ENCODE measurements at places on chromosomes 12 and 14.
A peak's percentile ranks its signal among the peaks of the same experiment; 100 is the strongest.

DNA sequence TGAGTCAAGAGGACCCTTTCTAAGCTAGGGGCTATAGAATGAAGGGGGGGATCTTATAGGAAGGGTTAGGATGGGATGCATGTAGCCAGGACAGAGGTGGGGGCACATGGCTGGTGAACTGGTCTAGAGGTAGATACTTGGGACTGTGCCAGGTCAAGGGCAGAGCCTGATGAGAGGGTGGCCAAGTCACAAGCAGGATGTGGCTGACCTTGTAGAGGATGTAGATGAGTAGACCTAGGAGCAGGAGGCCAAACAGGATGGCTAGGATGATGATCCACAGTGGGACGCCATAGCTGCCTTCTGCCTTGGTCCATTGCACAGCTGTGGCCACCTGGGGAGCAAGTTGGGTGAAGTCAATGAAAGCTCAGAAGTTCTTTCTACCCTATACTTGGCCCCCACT lies 12.6 kb upstream of the ZNF385A start:
- no peak for DNase-seq

DNA sequence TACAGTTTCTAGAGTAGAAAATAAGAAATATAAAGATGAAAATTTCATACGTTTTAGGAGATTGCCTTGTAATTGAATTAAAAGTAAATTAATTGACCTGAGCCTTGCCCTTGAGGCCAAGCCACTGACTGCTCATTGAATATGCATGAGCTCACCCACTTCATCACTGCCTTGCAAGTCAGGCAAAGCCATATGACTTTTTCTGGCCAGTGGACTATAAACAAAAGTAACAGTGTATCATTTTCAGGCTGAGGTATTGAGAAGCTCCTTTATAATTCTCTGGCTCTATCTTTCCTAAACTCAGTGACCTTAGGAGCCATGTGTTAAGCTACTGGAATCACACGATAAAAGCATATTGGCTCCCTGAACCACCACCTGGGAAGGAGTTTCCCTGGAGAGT lies 369.3 kb downstream of the NUAK1 start:
- DNase-seq, result no peak

DNA sequence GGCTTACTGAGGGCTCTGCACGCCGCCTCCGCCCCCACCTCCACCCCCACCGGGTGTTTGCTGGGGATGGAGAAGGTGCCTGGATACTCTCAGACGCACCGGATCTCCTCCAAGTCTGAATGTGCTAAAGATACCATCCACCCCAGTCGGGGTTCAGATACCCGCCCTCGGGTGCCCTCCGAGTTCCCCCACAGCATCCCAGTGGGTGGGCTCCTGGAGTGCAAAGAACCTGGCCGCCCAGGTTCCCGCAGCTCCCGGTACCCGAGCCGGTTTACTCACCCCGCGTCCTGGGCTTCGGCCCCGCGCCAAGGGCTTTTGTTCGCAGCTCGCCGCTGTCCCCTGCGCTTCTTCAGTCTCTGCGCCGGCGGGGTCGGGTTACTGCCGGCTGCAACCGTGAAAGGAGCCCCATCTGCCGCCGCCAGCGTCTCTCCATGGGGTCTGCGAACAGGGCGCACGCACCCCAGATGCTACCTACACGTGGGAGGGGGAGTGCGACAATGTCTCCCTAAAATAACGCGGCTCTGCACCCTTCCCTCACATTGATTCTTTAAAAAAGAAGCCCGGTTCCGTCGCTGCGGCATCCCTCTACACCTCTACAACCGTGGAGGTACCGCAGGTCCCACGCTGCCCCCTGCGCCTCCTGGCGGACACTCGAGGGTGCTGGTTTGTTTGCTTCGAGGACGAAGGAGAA lies at the start of gene CCDC177:
Gene CCDC177, minus strand, starts transcription at position 609 of the 691 bp plus-strand sequence. CDS start 1,249 bp downstream, outside the sequence.
- peak; percentile 92 for DNase-seq

GRCh38 chr12:41897593-41897992 lies 247.1 kb downstream of the GXYLT1 start:
- DNase-seq, result no peak

- DNase-seq, result no peak
These were observed 4.1 kb upstream of the WIF1 start for GRCh38 chr12:65125247-65125646.

DNA sequence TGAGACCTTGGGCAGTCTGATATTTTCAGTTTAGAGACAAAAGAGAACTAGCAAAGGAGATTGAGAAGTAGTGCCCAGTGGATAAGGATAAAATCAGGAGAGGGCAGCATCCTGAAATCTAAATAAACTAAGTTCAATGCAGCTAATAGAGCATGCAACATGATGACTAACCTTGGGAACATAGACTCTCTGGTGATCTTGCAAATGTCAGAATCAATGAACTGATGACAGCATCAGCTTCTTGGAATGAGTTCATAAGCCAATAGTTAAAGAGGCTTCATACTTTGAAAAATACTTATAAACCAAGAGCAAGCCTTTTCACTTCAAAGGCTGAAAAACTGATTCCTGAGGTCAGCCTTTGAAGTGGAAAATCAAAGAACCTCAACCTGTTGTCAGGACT lies 8.2 kb downstream of the TAS2R19 start:
- no peak for DNase-seq

DNA sequence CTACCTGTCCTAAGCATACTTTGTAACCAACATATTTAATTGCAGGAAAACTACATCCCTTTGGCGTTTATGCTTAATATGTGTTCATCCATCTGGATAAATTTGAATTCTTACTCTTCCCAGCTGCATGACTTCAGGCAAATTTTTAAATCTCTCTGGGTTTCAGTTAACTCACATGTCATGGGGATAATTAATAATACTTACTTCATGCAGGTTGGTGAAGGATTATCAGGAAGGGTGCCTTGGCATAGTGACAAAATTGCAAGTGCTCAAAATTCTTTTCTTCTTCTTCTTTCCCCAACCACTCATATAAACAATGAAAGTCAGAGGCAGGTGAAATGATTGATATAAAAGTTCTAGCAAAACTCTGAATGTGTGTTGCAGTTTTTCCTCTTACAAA lies 15.9 kb downstream of the SYT10 start:
- no peak for DNase-seq

- peak; percentile 45 for DNase-seq
These were observed 35.1 kb downstream of the TRPV4 start for GRCh38 chr12:109797905-109798669.

GRCh38 chr12:120194226-120194533 lies 335 bp downstream of the GCN1 start:
- no peak for DNase-seq

DNA sequence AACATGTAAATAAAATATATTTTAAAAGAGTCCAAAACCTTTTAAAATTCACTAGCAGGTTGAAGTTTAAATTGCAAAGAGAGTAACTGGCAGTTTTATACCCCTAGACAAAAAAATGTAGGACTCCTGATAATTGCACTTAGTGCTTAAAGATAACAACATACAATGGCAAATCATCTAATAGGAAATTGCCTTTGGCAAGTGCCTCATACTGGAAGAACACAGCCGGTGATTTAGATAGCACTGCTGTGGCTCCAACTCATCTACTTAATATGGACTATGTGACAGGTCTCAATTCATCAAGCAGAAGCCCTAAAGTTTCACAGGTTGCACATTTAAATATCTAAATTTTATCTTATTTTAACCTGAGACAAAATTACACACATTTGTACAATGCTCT lies 13.4 kb downstream of the C12orf50 start:
- DNase-seq, result no peak

DNA sequence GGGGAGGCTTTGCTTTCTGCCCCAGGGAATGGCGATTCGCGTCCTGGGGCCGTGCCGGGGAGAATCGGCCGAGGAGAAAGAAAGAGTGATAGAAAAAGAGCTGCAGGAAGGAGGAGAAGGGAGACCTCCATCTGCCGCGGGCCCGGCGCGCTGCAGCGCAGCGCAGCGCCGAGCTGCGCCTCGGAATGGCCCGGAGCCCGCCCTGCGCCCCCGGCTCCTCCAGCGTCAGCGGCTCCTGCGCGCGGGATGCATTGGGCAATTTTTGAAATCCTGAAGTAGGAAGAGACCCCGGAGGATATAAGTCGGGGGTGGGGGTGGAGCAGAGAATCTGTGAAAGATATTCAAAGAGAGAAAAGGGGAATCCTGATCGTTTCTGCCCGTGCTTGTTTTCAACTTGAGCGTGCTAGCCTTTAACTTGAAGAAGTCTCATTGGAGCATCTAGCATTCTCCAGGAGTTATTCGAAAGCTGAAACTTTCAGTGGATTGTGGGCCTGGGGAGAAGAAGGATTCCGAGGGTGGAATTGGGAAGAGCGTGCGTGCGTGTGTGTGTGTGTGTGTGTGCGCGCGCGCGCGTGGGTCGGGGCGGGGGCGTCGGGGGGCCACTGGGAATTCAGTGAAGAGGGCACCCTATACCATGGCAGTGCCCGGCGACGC lies 441 bp downstream of the PDE3A start:
- DNase-seq, result peak; percentile 44

DNA sequence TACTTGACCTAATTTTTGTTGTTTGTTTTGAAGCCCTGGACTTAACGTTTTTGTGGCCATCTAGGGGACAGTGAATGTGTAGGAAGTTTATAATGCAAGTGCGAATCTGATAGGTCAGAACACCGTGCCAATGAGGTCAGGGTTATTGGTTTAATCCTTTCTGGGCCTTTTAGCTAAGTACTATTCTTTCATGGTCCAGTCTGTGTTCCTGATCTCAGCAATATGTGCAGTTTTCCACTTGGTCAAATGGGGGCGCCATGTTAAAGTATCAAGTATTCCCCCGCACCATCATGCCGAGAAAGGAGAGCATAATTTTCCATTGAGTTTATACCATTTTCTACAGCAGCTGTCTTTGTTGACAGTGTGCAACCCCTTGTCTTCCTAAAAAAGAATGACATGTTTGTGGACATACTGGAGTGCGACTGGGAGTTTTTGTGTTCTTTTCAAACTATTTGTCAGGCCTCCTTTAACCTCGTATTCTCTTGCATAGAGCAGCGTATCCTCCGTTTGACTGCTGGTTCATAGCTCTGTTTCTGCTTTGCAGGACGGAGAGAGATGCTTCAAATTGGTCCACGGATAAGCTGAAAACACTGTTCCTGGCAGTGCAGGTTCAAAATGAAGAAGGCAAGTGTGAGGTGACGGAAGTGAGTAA lies 1.3 kb downstream of the AHSA1 start:
- DNase-seq, result peak; percentile 70

DNA sequence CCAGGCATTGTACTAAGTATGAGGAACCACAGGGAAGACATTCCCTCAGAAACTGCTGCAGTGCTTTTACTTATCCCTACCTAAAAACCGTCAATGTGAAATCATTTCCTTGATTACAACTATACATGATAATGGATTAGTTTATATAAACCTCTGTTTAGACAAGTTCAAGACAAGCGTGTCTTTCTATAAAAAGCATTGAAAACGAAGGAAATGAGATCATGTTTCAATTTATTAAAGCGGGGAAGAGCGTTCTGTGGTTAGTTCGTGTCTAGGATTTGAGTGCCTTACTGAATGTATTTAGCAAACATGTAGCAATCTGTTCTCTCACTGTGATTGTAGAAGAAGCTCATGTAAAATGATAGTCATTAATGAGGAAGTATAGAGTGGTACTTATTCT lies 37.5 kb downstream of the GALC start:
- DNase-seq, result no peak

DNA sequence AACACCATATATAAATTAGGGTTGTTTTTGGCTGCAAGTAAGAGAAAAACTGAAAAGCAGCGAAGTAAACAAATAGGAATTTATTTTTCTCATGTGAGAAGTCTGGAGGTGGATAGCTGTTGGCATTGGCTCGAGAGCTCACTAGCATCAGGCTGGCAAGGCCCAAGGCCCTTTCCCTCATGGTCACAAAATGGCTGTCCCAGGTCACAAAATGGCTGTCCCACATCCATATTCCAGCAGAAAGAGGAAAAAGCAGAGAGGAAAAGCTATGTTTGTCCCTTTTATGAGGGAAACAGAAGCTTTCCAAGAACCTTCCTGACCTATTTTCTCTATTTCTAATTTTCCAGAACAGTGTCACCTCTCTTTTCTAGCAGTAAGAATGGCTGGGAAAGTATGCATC lies 7.5 kb downstream of the CCDC60 start:
- DNase-seq, result no peak

GRCh38 chr12:121789233-121789781 lies 4.2 kb downstream of the RHOF start:
- DNase-seq, result no peak

GRCh38 chr14:35366521-35366976 lies 38.0 kb downstream of the NFKBIA start:
- no peak for DNase-seq

DNA sequence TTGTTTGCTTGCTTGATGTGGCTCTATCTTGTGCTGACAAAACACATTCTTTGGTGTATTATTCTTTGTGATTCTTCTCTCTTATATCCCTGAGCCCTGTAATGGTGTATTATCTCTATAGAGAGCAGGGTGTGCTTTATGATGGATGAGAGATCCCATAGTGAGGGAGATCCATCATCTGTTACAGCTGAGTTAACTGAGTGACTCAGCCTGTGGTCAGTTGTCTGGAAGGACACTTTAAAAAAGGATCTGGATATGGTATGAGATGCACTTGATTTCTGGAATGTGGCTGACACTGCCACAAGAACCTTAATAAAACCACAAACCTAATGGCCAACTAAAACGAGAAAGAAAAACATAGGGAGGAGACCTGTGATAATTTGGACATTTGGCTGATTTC lies 461.4 kb upstream of the SYT1 start:
- no peak for DNase-seq

DNA sequence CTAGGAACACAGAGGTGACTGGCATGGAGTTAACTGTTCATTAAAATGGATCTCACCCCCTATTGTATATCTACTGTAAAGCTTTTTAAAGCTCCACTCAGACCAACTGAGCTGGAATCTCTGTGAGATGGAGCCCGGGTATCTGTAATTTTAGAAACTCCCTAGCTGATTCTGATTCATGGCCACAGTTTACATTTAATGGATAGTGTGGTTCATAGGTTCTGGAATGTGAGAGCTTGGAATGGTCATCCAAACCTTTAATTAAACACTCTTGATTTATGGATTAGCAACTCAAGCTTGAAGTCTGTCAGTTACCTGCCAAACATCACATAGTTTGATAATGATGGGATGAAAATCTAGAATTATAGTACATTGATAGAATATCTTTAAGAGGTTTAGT lies 183.8 kb downstream of the SLC25A21 start:
- no peak for DNase-seq

- peak; percentile 46 for DNase-seq
These were observed 36.8 kb upstream of the SPTSSA start for GRCh38 chr14:34498684-34499412.

- DNase-seq, result no peak
These were observed 68.6 kb downstream of the FIGNL2 start for GRCh38 chr12:51779876-51780275.

- DNase-seq, result no peak
These were observed 34.5 kb downstream of the HMGA2 start for GRCh38 chr12:65858831-65859230.

- peak; percentile 97 for DNase-seq
These were observed 53.6 kb downstream of the ARF6 start for GRCh38 chr14:49946320-49947141.

DNA sequence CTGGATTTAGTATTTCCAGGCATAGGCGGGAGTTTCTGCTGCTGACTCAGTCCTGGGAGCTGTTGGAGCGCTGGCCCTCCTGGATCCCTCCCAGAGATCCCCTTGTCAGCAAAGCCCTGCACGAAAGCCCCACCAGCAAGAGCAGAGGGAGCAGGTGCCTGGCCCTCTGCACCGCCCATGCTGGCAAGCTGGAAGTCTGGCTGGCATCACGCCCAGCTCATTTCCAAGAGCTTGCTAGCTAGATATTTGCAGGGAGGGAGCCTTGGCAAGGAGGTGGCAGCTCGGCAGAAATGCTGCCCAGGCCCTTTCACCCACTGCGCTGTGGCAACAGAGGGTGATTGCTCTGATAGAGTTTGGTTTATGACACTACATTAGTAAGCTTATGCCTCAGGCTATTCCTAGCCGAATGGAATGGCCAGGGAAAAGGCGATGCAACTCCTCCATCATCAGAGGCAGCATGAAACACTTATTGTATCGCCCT lies 193.9 kb downstream of the EMP1 start:
- peak; percentile 85 for DNase-seq
